ENCODE measurements at places on chromosomes 3 and 15.
A peak's percentile ranks its signal among the peaks of the same experiment; 100 is the strongest.

GRCh38 chr3:158991146-158991705, 189.4 kb downstream of the MFSD1 start:
- peak; percentile 94 for DNase-seq

DNA sequence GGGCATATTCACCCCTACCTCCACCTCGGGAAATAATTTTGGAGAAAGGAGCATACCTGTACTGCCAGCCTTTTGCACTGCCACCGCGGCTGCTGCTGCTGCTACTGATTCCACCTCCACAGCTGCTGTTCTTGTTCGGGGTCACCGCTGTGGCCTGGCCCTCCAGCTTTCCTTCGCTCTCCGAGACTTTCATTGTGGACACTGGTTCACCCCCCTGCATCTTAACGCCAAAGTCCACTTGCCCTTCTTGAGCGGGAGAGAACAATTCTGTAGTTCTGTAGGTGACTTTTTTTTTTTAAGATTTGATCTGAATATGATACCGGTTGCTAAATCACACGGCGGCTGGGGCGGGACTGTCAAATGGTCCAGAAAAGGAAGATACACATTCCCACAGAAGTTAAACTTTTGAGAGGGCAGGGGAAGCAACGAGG, 701 bp downstream of the OSBPL11 start:
- DNase-seq, result no peak

DNA sequence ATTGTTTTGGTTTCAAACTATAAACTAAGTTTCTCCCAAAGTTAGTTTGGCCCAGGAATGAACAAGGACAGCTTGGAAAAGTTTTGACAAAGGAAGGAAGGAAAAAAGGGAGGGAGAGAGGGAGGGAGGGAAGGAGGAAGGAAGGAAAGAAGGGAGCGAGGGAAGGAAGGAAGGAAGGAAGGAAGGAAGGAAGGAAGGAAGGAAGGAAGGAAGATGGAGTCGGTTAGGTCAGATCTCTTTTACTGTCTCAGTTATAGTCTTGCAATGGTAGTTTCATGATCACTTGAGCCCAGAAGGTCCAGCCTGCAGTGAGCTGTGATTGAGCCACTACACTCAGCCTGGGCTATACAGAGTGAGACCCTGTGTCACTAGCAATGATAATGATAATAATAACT, 12.3 kb upstream of the UBXN7 start:
- DNase-seq, result no peak

- DNase-seq, result no peak
Measured at GRCh38 chr15:81276967-81277366, 47.0 kb downstream of the STARD5 start.

GRCh38 chr3:191963182-191963581, 502.2 kb downstream of the PYDC2 start:
- peak; percentile 9 for DNase-seq

- DNase-seq, result no peak
Measured at GRCh38 chr3:102712896-102713295, 278.1 kb downstream of the ZPLD1 start.

DNA sequence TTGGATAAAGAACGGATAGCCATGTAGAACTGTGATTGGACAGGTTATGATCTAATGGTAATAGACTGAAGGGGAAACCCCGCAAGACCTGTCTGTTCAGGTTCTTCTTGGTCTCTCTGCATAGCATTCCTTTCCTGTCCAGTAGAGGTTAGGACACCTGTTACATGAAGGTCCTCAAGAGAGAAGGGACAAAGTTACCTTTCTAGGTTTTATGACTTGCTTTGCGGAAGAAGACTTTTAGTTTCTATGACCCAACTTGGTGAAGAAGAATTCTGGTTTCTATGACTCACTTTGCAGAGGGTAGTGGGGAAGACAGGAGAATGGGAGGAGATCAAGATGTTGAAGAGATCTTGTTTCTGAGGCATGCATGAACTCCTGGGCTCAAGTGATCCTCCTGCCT, 97.9 kb upstream of the C3orf80 start:
- no peak for DNase-seq

GRCh38 chr15:94235646-94236045, 4.3 kb downstream of the MCTP2 start:
- DNase-seq, result no peak

DNA sequence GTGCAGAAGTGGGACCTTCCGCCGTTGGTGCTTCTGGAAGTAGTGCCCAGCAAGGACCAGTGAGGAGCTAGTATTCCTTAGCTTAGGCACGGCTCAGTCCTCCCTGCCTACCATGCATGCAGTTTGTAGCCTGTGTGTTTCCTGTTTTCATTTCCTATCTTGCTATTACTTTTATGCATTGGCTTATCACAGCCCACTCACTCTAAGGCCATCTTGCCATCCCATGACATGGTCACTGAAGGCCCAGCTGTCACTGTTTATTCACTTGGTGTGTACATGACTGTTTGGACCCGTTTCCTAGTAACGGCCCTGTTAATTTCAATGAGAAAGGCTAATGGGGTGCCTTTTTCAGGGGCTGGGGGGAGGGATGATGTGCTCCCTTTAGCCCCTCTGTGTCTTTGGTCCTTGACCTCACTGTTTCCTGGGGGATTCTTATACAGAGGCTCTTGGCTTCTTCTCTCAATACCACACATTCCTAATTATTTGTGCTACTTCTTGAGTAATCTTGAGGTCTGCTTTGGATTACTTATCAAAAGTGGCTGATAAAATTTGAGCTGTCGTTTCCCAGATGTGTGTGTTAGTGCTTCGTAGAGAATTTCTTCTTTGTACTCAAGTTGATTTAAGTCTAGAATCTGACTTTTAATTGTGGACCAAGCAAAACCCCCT, 24.5 kb upstream of the TRAK1 start:
- no peak for DNase-seq

- DNase-seq, result no peak
Measured at GRCh38 chr3:193297421-193297820, 56.4 kb downstream of the PLAAT1 start.

DNA sequence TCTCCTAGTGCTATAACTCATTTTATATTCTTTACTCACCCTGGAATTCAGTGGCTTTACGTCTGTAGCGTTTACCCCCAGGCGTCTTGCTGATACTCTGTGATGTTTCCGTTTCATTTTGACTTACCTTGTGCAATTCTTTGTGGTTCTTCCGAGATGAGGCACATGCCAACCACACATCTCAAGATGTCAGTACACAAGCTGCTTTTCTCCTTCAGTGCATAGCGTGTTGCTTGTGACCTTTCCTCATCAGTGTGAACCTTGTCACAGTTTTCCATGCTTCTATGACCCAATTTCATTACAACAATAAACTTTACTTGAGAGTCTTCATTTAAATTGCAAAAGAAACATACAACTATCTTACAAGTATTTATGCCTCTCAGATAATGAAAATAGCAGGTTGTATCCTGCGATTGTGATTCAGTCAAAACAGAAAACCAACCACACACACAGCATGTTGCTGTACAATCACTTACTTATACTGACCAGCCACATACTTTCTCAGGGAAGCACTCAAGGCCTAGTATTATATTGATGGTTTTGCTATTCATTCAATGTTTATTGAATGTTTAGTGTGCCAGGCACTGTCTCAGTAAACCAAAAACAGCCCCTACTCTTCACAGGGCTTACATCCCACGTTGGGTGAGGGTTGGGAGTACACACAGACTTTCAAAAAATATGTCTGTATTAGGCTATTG, 4.6 kb upstream of the TBL1XR1 start:
- DNase-seq, result no peak

DNA sequence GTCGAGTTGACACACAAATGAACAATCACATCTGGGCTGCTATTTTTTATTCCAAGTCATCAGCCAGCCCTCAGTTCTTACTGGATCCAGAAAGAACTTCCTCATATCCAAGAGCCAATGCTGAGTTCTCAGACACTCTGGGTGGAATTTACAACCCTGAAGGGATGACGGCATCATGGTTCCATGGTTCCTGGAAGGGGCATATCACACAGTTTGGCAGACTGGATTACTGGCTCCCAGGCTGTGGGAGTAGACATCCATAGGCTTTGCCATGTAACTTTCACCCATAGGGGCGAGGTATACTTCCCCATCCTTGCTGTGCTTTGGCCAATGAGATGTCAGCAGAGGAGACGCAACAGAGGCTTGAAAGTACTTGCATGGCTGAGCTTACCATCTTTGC, 26.9 kb upstream of the KBTBD12 start:
- no peak for DNase-seq

GRCh38 chr3:184338511-184338945, 1.1 kb downstream of the FAM131A start:
- peak; percentile 98 for DNase-seq

DNA sequence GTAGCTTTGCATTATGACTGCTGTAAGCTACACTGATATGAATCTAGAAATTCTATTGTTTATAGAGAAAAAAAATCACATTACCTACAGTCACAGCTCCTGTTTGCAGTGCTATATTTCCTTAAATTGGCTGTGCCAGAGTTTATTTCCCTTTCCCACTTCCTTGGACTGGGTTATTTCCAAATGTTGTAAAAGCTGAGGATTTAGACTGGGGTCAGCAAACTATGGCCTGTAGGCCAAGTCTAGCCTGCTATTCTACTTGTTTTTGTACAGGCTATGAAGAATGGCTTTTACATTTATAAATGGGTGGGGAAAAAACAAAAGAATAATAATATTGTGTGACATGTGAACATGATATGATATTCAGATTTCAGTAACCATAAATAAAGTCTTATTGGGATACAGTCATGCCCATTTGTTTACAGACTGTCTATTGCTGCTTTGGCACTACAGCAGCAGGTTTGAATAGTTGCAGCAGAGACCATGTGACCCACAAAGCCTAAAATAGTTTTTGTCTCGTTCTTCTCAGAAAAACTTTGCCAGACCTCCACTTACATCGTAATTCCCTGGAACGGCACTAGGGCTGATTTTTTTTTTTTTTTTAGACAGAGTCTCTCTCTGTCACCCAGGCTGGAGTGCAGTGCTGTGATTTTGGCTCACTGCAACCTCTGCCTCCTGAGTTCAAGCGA, 7.8 kb downstream of the GLDN start:
- no peak for DNase-seq

GRCh38 chr15:39998511-39999077, 40.4 kb downstream of the SRP14 start:
- peak; percentile 7 for DNase-seq

- DNase-seq, result no peak
Measured at GRCh38 chr3:15315003-15315402, 17.4 kb downstream of the SH3BP5 start.

DNA sequence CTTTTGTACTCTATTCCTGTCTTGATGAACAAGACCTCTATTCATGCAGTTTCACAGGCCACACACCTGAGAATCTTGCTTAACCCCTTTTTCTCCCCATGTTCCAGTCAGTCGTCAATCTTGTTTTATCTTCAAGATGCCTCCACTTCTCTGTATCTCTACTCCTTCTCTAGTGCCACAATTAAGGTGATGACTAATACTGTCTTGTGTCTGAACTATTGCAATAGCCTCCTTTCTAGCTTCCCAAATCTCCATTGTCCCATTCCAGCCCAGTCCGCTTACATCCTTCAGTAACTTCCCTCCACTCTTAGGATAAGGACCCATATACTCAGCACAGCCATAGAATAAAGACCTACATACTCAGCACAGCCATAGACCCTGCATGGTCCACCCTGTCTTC, 24.7 kb downstream of the CHST14 start:
- no peak for DNase-seq

DNA sequence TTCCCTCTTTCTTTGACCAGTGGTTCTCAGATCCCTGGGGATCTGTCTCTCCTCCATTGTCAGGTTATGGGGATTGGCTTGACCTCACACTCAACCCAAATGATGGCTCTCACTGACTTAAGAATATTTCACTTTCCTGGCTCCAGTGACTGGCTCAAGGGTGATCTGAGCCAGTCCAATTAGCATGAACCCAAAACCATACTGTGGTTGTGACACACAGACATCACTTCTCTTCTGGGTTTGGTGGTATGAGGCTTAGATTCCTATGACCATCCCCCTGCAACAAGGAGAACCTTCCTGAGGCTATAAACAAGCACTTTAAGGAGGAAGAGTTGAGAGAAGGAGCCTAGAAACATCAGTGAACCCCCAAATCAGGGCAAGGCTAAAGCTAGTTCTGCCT, 85.8 kb downstream of the KCNAB1 start:
- DNase-seq, result no peak

All from COR-L47 (cell line).